Stomach (tissue), 19 donors: ENCODE measurements at places on chromosomes 6 and 20.

DNA sequence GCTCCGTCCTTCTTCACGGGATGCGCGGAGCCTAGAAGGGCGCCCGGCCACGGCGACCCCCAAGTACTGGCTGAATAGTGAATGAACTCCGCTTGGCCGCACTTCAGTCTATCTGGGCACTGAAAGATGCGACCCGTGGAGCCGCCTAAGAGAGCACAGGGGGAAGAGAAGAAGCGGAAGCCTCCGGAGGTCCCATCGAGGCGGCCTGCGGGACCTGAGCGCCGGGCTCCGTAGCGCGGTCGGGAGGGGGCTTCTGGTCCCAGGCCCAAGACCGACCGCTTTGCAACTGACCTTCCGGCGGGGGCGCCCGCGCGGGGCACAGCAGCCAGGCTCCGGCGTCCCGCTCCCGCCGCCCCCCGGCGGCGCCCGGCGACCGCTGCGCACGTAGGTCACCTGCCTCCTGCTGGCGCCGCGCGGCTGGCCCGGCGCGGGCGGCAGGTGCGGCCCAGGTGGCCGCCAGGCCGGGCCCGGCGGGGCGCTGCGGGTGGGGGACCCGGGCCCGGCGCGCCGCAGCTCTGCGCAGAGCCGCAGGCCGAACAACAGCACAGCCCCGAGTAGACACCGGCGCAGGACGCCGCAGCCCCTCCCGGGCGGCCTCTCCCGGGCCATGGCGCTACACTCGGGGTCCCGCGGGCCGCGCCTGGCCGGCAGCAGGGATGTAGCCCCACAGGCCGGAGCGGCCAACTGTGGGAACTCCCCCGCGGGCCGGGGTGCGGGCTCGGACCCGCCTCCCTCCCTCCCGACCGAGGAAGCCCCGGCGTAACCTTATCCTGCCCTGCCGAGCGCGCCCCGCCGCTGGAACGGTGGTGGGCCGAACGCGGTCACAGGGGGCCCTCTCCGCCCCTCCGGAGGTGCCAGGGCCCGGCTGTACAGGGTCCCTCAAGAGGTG lies at the start of gene METTL24:
Gene METTL24 (minus strand): TSS at position 686 of the 889 bp plus-strand sequence. CDS start 77 bp downstream, at position 609.
- peak; percentile 27 for DNase-seq

GRCh38 chr6:74091794-74092157 lies 395.8 kb downstream of the CD109 start:
- DNase-seq, result no peak

GRCh38 chr6:10175362-10175761 lies 239.5 kb downstream of the TFAP2A start:
- no peak for DNase-seq

- DNase-seq, result no peak
Observed at GRCh38 chr6:140276133-140276532, 901.7 kb upstream of the CITED2 start.

DNA sequence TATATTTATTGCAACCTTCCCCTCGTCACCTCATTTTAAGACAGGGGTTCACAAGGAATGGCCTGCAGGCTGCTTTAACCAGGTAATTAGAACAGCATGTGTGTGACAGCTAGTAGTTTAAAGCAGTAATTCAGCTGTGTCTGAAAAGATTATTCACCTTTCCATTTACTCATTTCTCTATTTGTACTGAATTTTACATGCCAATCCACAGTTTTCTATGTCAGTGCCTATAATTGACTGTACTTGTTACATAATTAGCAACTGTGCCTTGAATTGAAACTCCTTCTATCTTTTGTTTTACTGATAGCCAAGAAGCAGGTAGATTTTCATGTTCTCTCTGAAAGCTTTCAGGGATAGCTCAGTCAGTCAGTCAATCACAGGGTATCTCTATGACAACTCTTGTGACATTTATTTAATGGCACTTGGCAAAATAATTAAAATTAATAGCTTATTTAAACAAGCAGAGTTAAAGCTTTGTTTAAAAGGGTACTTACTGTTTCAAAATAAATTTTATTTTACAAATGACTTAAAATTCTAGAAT lies 214.0 kb downstream of the ZFAND3 start:
- DNase-seq, result no peak

- no peak for DNase-seq
Observed at GRCh38 chr6:14727494-14728395, 518.1 kb upstream of the JARID2 start.

GRCh38 chr6:81865712-81866111 lies 113.2 kb upstream of the TENT5A start:
- DNase-seq, result no peak

GRCh38 chr6:93327857-93328256 lies 91.5 kb downstream of the EPHA7 start:
- DNase-seq, result no peak

DNA sequence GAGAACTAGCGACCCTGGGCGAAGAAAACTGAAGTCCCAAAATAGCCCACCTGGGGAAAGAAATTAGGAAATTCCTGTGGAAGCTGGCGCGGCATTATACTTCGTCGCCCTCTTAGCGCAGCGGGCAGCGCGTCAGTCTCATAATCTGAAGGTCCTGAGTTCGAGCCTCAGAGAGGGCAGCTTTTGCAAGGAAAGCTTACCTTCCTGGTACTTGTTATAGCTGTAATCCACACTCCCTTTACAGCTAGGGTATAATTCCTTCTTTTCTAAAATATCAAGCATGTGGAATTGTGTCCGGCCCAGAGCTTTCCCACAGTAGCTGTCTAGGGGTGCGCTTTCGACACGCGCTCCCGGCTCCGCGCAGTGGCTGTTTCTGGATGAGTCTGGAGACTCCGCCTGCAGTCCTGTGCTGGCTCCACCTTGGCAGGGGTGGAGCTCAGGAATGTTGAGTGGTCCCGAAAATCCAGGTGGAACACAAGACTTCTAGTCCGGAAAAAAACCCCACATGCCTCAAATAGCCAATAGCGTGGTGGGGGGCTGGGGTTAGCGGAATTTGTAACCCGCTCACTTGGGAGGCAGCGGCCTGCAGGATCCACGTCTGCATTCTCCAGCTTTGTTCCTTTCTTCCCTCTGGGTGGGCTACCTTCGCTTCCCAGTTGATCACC lies 83.7 kb upstream of the ZNF322 start:
- DNase-seq, result no peak

DNA sequence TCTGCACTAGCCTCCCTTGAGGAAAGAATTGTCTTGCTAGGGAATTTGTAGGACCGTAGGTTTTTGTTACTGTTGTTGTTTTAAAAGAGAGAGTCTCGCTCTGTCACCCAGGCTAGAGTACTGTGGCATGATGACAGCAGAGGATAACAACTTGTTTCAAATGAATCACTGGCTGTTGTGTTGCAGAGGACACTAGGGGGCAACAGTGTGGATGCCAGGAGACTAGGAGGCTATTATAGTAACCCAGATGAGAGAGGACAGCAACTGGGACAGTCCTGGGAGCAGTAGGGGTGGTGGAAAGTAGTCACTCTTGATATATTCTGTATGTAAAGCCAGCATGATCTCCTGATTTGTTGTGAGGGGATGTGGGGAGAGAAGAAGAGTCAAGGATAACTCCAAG lies 41.8 kb upstream of the LAMA4 start:
- DNase-seq, result no peak

- no peak for DNase-seq
Observed at GRCh38 chr6:115766745-115767462, 293.8 kb downstream of the FRK start.
